ENCODE measurements at places on chromosomes 1 and 21.

GRCh38 chr1:223345720-223346119 lies 18.3 kb downstream of the SUSD4 start:
- DNase-seq: no peak

DNA sequence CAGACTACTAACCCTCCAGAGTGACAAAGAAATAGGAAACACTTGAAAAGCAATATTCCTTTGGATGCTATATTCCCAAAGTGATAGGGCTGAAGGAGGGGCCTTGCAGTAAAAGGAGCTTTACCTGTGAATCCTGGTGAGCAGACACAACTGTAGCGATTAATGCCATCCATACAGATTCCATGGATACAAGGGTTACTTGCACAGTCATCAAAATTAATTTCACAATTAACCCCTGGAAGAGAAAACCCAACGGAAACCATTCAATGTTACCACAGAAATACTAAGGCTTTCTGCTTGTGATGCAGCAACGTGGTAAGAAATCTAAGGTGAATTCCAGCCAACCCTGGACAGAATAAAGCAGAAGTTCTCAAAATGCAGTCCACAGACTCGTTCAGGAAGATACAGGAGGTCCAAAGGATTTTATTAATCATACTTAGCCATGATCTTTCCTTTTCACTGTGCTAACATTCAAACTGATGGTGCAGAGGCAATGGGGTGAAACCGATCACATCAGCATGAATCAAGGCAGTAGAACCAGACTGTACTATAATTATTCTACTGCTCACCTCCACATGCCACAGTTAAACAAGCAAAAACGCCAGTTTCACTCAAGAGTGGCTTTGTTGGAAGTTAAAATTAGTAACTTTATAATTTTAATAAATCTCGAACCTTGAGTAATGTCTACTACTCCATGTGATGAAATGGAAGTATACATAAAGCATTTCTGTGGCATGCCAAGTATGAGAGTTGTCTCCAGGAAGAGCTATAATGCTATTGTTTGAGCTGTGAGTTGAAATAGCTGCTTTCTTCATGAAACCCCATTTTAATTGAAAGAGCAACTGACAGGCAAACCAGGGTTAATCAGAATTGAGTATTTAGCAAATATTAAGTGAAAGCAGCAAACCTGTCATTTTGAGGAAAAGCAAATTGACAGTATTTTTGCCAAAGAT lies 63.2 kb upstream of the ADAM30 start:
- no peak for DNase-seq

- no peak for DNase-seq
Measured at GRCh38 chr1:164618202-164618564, 59.2 kb downstream of the PBX1 start.

GRCh38 chr1:21801100-21801499 lies 11.0 kb upstream of the LDLRAD2 start:
- DNase-seq: no peak

DNA sequence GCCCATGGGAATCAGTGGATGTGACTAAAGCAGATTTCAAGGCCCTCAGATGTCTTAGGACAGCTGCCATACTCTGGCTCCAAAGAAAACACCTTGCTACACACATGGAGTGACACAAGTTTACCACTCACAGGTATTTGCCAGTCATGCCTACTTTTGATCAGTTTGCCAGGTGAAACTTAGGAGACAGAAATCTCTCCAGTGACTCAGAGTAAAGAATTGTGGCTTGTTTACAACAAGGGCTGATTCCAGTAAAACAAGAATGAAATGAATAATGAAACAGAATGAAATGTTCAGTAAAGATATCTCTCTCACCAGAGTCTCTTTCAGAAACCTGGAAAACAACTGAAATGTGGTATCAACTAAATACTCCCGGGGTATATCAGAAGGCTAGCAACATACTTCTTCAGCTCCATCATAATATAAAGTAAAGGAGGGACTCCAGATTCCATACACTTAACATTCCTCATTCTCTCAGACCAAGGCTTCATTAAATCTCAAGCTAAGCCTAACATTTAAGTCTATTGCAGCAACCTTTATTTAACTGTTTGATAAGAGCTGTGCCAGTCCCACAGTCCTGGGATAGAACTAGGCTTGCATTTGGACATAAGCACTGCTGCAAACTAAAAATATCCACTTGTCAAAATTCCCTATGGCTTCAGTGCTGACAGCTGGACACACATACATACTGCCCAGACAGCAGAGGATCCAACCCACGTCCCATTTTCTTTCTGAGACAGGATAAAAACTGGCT lies 143.3 kb downstream of the SIPA1L2 start:
- no peak for DNase-seq

DNA sequence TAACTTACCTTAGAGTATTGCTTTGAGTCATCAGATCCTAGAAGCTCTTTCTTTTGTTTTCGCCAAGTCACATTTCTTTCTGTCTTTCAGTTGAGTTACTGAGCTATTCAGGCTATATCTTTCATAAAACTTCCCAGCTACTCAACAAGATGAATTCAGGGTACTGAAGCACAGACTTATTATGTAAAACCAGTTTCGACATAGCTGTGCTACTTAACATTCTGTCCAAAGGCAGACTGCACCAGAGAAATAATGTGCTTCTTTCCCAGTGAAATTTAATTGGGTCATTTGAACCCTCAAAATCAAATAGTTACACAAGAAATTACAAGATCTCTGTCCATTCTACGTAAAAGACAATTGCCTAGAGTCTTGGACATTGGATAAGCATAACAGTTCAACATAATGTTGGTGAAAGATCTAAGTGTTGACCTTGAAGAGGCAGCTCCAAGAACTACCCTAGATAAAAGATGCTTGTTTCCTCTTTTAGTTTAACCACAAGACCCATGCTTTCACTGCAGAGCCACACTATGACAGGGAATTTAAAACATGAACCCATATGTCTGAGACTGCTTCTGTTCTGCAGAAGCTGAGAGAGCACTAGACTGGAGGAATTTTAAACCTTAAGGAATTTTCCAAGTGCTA lies 163.2 kb downstream of the LRRC40 start:
- no peak for DNase-seq

DNA sequence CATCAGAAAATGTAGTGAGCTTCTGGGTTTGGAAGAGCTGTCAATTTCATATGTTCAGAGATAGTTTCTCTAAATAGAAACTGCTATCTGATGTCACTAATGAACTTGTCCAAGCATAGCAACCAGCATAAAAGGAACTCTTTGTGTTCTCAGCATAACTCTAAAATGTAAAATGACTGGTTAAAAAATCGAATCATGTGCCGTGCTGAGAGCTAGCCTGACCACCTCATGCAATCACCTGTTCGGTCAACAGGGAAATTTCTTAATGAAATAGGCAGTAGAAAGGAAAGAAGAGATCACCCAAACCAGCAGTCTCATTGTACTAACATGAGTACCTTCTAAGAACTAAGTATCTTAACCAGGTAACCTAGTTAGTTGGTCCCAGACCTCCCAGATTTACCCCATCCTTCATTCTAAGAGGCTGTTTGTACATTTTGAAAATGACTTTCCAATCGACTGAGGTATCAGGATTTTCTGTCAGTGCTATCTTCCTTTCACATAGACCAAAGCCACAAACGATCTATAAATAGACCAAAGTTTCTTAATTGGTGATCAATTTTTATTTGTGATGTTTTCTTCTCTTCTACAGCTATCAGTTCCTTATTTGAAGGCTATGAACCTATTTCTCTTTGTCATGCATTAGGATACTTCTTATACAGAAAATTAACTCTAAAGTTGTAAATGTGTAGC lies 147.3 kb downstream of the TLR5 start:
- no peak for DNase-seq

DNA sequence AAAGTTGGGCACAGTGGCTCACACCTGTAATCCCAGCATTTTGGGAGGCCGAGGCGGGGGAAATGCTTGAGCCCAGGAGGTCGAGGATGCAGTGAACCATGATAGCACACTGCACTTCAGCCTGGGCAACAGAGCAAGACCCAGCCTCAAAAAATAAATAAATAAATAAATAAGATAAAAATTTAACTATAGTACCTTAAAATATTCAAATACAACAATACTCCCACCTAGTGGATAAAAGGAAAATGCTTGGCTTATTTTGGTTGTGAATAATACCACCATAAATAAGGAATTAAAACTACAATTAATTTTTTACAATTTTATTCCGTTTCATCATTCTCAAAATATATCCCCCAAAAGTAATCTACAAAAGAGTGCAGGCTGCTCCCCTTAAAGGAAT lies 8.1 kb downstream of the PSMG1 start:
- DNase-seq: peak; percentile 22

GRCh38 chr1:184215274-184215925 lies 163.9 kb downstream of the TSEN15 start:
- DNase-seq: no peak
